ENCODE measurements at places on chromosomes 6 and 20.

- no peak for DNase-seq
These were observed 92.4 kb upstream of the CD83 start for GRCh38 chr6:14025160-14025559.

- no peak for DNase-seq
These were observed 59.5 kb upstream of the GGTLC1 start for GRCh38 chr20:24048024-24048611.

GRCh38 chr20:51174536-51174935, 151.6 kb upstream of the KCNG1 start:
- no peak for DNase-seq

- DNase-seq: no peak
These were observed 6.1 kb upstream of the PM20D2 start for GRCh38 chr6:89139509-89140346.

DNA sequence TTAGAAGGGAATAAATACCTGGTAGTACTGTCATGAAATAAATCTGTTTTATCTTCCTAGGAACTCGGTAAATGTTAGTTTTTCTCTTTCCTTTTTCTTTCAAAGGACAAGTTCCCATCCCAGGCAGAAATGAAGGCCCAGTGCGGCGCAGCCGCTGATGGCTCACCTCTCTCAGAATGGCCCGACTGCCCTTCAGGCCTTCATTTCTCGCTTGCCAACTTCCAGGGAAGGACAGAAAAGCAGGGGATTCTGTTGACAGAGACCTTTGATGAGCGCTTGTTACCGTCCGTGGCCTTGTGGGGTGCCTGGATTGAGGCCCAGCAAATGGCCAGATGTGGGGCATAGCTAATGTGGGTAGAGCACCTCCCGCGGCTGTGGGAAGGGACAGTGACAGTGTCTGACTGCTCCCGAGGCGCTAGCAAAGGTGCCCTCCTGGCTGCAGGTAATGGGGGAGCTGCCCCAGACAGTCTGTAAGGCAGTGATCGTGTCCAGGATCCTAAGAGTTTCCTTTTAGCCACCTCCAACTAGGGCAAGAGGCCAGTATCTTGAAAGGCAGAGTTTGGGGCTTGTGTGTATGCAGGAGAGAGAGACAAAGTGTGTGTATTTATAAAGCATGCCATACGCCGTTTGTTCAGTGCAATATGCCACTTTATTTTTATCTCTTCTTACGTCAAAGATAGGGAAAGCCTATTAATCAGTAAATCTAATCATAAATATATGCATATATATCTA, 354.2 kb downstream of the NRN1 start:
- DNase-seq: no peak

DNA sequence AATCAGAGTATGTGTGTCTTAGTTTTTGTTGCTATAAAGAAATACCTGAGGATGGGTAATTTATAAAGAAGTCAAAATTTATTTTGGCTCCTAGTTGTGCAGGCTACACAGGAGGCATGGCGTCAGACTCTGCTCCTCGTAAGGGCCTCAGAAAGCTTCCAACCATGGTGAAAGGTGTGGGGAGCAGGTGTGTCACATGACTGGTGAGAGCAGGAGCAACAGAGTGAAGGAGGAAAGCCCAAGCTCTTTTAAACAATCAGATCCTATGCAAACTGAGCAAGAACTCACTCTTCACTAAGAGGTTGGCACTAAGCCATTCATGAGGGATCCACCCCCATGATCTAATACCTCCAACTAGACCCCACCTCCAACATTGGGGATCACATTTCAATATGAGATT, 1524.3 kb downstream of the HACE1 start:
- DNase-seq: no peak

GRCh38 chr20:5843054-5843592, 92.9 kb downstream of the SHLD1 start:
- no peak for DNase-seq

DNA sequence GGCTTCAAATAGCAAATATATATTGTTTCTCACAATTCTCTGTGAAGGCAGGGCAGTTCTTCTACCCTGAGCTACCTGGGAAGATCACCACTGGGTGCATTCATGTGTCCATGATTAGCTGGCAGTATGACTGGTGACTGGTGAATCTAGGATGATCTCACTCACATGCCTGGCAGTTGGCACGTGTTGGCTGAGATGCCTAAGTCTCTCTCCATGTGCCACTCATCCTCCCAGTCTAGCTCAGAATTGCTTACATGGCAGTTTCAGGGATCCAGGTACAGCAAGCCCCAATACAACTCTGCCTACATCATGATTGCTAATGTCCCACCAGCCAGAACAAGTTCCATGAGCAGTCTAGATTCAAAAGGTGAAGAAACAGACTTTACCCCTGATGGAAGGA, 346.8 kb upstream of the CNR1 start:
- DNase-seq: no peak

- DNase-seq: no peak
These were observed 139.0 kb downstream of the FNDC1 start for GRCh38 chr6:159308198-159308597.

- no peak for DNase-seq
These were observed 101.1 kb upstream of the CLDN20 start for GRCh38 chr6:155162682-155163081.

DNA sequence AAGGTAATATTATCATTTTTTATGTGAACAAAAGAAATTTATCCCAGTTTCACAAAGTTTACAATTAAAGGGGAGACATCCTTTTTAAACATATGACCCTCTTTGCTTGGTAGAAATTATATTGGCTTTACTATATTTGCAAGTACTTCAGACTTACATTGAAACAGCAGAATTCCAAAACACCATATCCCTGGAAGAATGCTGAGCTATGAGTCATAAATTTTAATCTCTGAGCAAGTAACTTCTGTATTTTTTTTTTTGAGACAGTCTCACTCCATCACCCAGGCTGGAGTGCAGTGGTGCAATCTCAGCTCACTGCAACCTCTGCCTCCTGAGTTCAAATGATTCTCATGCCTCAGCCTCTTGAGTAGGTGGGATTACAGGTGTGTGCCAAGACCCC, 240.4 kb downstream of the TBC1D32 start:
- DNase-seq: no peak

Data from stimulated activated CD4-positive, alpha-beta T cell treated with anti-CD3 and anti-CD28 coated beads, Interleukin-15, amount 100 ng/mL, for 1 hour (primary cell).